Left ventricle myocardium superior (tissue), 1 donor: ENCODE measurements at places on chromosomes 12 and 14.

DNA sequence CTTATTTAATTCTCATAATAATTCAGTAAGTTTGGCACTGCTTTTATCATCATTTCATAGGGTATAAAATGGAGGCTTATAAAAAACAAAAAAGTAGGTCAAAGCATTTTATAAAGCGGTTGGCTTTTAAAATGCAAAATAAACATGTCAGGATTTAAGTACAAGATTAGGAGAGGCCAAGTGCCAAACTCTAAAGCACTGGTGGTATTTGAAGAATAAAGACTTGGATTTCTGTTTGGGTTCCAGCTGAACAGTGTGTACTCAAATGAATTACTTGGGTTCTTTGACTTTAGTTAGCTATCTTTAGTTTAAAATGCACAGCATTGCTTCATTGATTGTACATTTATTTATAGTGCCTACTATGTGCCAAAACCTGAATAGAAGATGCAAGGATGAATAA, 966.6 kb upstream of the SEL1L start:
- DNase-seq, result no peak

DNA sequence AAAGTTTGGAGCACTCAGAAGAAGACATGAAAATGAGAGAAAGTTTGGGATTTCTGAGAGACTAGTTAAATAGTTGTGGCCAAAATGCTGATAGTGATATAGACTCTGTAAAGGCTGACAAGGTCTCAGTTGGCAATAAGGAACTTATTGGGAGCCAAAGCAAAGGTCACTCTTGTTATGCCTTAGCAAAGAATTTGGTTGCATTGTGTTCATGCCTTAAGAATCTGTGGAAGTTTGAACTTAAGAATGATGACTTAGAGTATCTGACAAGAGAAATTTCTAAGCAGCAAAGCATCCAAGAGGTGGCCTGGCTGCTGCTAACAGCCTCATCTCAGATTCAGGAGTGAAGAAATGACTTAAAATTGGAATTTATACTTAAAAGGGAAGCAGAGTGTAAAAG, 113.8 kb downstream of the PIK3C2G start:
- no peak for DNase-seq

GRCh38 chr12:73159954-73160353, 887.8 kb downstream of the TRHDE start:
- no peak for DNase-seq

DNA sequence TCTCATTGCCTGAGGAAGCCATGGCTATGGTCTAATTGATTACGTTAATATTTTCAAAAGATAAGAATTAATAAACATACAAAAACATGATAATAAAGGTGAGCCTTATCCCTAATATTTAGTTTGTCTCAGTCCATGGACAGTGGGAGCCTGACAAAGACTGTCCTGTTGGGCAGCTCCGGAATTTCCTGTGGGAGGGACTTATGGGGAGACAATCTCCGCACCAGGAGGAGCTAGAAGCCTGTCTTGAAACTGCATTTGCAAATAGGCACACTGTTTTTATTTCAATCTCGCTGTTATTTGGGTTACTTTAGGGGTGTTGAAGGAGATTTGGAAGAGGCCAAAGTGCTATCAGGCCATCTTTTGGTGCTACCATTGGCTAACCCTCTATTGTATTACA, 50.8 kb upstream of the ZDHHC17 start:
- DNase-seq, result no peak

DNA sequence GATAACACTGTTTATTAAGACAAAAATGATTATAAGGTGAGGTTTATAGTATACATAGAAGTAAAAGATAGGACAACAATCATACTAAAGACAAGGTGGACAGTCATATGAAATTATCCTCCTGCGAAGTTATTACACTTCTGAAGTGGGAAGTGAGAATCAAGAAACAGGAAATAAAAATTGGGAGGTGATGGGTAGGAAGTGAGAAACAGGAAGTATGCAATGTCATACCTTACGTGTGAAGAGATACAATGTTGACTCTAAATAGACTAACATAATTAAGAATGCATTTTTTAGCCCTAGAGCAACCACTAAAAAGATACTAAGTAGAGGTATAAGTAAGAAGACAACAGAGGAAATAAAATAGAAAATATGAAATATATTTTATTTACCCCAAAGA, 43.7 kb downstream of the GRIN2B start:
- no peak for DNase-seq

DNA sequence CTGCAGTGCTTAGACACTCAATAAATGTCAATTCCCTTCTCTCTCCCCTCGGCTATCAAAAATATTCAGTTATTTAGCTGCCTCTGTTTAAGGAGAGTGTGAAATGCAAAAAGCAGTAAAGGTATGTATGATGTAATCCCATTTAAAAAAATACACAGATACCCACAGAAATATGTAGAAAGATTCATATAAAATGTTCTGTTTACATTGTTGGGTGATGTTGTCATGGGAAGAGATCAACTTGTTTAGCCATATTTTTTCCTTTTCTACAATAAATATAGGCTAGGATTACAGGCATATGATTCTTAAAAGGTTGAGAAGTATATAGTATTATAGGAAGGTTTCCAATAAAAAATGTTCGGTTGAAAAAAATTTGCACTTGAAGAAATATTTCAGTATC, 7.8 kb downstream of the PPP2R3C start:
- no peak for DNase-seq

- no peak for DNase-seq
Measured at GRCh38 chr12:75656648-75657047, 145.2 kb upstream of the KRR1 start.

- peak; percentile 30 for DNase-seq
Measured at GRCh38 chr14:62189698-62190097, 427.5 kb downstream of the SNAPC1 start.

DNA sequence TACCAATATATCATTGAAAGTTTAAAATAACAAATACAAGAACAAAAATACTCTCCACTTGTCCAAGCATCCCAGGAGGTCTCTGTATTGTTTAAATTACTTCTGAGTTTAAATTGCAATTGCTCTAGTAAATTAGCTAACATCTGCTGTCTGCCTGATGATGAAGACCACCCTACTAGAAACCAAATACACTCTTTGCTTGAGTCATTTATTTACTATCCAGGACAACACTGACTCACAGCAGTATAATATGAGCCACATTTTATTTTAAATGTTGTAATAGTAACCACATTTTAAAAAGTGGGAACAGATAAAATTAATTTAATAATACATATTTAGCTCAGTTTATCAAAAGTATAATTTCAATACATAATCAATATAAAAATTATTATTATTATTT, 62.9 kb upstream of the EEA1 start:
- no peak for DNase-seq

DNA sequence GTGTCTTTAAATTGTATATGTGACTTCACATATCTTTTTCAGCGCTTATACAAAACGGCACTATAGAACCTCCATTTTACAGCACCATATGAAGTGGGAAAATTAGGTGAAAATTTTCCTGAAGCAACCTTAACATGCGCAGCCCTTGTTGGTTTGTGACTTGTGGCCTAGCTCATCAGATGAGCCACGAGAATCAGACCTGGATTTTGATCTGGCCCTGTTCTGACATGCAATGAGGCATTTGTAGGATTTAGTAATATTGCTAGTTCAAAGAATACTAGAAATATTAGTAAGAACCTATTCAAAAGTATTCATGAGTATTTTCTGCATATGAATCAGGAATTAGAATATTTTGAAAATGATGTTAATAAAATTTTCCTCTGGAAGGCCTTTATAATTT, 2.9 kb downstream of the CDKN1B start:
- no peak for DNase-seq

GRCh38 chr14:104553166-104554087, 26.1 kb upstream of the C14orf180 start:
- peak; percentile 12 for DNase-seq

- no peak for DNase-seq
Measured at GRCh38 chr12:58046271-58046670, 104.9 kb downstream of the ATP23 start.

DNA sequence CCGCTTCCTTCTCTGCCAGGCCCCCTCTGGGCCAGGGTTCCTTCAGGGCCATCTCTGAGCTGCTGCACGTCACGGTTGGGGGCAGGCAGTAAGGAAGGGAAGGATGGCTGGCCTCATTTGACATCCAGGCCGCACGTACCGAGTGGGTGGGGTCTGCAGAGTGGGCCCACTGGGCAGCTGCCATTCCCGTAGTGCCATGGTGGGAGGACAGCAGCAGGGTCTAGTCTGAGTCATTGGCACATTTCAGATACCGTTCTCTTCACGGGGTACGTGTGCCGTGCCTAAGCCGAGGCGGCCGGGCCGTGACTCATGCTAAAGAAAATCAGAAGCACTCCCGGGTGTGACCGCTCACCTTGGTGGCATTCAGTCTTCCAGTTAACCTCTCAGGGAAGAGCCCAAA, 43.9 kb downstream of the IL31 start:
- no peak for DNase-seq

- no peak for DNase-seq
Measured at GRCh38 chr14:80768646-80769045, 172.9 kb downstream of the CEP128 start.

DNA sequence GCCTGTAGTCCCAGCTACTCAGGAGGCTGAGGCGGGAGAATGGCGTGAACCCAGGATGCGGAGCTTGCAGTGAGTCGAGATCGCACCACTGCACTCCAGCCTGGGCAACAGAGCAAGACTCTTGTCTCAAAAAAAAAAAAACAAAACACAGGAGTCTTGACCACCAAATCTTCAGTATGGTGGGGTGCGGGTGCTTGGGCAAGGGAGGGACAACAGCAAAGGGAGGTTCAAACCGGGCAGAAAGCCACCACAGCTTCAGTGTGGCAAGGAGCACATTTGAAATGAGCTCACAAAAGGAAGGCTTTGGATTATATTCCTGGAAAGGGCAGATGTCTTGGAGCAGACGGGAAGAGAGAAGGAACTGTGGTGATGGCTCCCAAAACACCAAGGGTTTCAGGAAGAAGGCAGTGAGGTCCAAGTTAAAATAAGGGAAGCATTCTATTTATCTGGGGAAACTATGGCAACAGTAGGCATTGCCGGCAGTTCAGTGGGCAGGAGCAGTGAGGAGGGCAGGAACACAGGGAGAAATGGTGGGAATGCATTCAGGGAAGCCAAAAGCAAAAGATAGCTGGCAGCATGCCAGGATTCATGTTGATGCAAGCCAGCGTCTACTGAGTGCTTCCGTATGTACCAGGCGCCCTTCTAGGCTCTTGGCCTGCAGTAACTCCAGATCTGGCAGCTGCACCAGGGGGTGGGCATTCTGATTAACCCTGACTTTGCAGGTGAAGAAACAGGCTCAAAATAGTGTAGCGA, 51.0 kb upstream of the SRSF5 start:
- peak; percentile 71 for DNase-seq

DNA sequence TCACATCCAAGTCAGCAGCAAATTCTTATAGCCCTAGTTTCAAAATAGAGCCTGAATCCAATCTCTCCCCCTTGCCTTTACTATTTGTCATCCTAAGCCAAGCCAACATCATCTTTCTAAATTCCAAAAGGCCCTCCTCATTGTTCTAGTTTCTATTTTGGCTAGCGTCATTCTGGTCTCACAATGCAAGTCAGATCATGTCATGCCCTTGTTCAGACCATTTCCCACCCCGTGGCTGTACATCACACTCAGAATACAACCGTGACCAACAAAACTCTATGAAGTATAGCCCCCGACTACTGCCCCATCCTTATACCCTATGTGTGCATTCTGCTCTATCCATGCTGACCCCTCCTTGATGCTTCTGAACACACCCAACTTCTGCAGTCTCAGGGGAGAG, 12.3 kb upstream of the GNG2 start:
- no peak for DNase-seq

GRCh38 chr12:77005611-77006098, 59.7 kb downstream of the E2F7 start:
- no peak for DNase-seq

- DNase-seq, result no peak
Measured at GRCh38 chr14:61256826-61257468, 24.2 kb downstream of the TMEM30B start.

GRCh38 chr14:92494512-92494911, 19.1 kb upstream of the RIN3 start:
- no peak for DNase-seq

DNA sequence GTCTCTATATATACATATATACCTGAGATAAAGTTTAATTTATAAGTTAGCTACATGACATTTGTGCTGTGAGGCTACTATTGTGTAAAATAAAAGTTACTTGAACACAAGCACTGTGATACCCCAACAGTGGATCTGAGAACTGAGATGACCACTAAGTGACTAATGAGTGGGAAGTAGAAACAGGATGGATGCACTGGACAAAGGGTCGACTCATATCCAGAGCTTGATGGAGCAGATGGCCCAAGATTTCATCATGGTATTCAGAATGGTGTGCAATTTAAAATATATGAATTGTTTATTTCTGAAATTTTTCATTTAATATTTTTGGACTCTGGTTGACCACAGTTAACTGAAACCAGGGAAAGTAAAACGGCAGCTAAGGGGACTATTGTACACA, 908.6 kb upstream of the MDGA2 start:
- no peak for DNase-seq

- DNase-seq, result no peak
Measured at GRCh38 chr12:132133952-132134652, 10.0 kb downstream of the DDX51 start.

- DNase-seq, result no peak
Measured at GRCh38 chr12:23662966-23663365, 286.5 kb downstream of the SOX5 start.

DNA sequence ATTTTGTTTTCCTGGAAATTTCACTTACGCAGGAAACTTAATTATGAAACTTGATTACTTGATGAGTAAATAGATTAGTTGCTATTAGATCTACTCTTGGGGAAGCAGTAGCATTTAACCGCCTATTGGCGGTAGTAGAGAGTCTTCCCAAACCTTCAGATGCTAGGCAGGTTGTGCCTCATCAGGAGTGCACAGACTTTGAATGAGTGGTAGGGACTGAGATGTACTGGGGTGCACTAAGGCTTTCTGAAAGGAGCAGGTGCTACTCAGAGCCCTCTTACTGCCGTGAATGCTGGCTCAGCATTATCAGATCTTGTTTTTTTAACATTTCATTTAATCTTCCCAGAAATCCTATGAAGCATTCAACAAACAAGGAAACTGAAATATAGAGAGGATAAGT, 7.7 kb downstream of the GATC start:
- no peak for DNase-seq

DNA sequence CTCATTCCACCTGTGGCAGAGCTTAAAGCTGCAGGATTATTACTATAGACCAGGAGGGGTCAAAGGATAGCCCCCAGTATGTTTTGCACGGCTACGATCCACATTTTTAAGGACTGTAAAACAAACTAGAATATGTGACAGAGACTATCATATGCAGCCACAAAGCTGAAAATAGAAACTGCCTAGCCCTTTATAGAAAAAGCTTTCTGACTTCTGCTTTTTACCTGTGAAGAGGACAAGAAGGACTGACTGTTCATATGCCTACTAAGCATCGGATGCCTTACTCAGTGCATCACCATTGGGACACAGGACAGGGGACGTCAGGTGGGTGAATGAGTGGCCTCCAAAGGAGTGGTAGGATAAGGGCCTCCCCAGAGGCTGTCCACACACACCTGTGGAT, 29.8 kb downstream of the SPTB start:
- no peak for DNase-seq

DNA sequence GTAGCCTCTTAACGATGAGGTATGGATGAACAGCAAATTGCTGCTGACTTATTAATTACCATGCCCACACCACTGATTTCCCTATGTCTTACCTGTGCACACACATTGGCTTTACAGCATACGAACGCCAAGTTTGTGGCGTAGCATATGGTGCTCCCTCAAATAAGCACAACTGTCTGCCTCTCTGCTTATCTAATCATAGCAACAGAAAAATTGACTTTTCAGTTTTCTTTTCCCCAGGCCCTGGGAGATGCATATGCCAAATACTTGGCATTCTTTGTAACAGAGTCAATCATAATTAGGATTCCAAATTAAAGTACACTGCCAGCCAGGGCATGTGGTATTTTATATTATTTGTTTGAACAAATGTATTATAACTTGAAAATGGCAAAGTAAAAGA, 625.5 kb downstream of the DIO2 start:
- DNase-seq, result no peak
